ENCODE measurements at places on chromosomes 4 and X.

GRCh38 chrX:38898261-38898660, 97.0 kb downstream of the MID1IP1 start:
- no peak for DNase-seq

DNA sequence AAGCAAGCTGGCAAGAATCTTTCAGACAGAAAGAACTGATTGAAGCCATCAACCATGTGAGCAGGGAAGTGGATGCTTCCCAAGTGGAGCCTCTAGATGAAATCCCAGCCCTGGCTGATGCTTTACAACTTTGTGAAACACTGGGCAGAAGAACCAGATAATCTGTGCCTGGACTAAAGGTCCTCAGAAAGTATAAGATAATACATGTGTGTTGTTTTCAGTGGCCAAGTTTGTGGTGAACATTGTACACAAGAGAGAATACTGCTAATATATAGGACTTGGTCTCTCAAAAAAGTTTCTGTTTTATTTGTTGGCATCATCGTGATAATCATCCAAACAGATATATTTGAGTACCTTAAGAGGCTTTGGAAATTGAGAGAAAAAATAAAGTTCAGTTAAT, 1367.8 kb upstream of the IGFBP7 start:
- no peak for DNase-seq

GRCh38 chr4:122212880-122213279, 60.7 kb downstream of the BLTP1 start:
- no peak for DNase-seq

DNA sequence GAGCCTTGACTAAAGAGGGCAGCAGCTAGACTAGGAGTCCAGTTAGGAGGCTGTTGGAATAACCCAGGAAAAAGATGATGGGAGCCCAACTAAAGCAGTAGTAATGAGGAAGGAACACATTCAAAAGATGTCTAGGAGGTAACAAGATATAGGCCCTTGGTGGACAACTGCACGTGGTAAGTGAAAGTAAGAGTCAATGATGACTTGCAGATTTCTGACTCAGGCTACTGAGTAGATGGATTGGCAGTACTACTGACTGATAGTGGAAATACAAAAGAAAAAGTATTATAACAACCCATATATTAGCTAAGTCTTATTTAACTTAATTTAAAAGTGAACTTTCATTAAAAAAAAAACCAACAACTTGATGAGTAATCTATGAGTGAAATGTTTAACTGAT, 74.0 kb downstream of the PAK3 start:
- DNase-seq, result no peak

- DNase-seq, result no peak
These were observed 67.3 kb downstream of the SLC34A2 start for GRCh38 chr4:25722964-25723363.

DNA sequence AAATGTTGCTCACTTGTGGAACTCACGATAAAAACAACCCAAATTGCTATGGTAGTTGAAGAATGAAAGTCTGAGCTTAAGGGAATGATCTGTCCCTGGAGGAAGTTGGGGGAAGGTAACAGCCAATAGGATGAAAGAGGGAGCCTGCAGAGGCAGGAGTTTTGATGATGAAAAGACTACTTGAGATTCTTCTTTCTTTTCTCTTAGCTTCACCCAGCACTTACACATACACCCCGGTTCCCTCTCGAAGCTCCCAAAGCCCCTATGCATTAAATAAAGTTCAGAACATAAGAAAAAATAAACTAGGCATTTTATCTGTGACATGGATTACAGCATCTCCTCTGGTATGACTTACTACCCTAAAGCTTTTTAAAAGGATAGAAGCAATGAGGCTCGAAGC, 122.9 kb upstream of the GATB start:
- no peak for DNase-seq

GRCh38 chr4:6984612-6985425, 58.4 kb upstream of the TADA2B start:
- no peak for DNase-seq

DNA sequence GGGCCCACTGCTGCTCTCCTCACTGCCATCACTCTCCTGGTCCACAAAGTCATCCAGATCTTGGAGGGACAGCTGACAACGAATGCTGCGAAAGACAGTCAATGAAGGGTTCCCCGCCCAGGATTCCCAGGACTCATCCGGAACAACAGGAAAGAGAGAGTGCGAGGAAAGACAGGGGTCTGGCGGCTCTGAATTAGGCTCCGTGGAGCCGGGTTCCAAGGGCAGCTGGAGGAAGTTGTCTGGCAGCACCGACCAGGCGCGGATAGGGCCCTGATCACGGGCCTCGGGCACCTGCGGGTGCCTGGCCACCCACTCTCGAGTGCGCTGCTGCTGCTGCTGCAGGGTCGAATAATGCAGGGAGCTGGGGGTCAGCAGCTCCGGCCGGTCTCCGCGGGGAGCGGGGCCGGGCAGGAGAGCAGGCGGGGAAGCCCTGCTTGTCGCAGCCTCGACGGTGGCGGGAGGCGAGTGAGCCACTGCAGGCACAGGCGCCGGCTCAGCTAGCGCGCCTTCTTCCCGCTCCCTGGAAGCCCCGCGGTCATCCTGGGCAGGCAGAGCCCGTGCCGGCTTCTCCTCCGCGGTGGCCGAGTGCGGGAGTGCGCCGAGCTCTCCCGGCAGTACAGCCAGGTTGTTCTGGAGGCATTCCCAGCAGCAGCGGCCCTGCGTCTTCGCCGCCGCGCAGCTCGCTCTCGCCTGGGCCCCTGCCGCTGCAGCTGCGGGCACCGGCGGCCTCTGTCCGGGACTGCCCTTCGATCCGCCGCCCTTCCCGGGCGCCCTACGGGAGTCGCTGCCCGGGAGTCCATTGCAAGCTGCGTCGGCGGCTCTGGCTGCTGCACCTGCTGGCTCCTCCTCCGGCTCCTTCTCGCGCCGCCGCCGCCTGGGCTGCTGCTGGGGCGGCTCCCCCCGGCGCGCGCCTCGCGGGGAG, 1.1 kb downstream of the SOWAHB start:
- peak; percentile 44 for DNase-seq
